ENCODE measurements at places on chromosomes 13 and 19. TPM values are rescaled to one million over a fixed set of nuclear protein-coding genes. Genes with fewer than 3 reads are reported as not detected.

The IRGC gene
- not detected for total RNA-seq

The GPR12 gene
- total RNA-seq: not detected

The CLIP3 gene
- 7.3 TPM for total RNA-seq

The DOCK9 gene
- total RNA-seq: 68.5 TPM

DNA sequence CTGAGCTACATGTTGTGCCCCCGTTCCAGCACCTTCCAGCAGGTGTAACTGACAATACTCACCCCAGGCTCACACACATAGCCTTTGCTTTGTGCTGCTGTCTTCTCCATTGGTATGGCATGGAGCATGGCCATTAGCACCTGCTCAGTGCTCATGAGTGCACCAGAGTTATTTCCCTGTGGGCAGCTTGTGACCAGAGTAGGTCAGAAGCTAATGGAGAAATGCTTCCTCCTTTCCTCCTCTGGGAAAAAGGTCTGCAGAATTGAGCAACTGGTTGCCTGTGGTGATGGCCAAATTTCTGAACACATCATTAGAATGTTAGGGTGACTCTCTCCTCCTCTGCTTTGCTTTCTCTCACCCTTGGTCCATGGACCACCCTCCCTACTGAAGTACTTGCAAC lies 344.5 kb upstream of the TMTC4 start:
- no peaks in the 10 kb centered on the region for H3K4me1 ChIP-seq
- no peak overlapping the region for H3K27ac ChIP-seq
- no peak overlapping the region for H3K4me3 ChIP-seq

GRCh38 chr13:100898431-100898830 lies 223.8 kb upstream of the TMTC4 start:
- no peak overlapping the region for H3K4me3 ChIP-seq
- no peak overlapping the region for H3K27ac ChIP-seq
- DNase-seq: no peak
- no peaks in the 10 kb centered on the region for H3K27me3 ChIP-seq
- no peaks in the 10 kb centered on the region for H3K4me1 ChIP-seq
- H3K36me3 ChIP-seq: no peaks in the 10 kb centered on the region

GRCh38 chr13:90933097-90933826 lies 414.2 kb upstream of the MIR17HG start:
- DNase-seq: no peak
- no peaks in the 10 kb centered on the region for H3K36me3 ChIP-seq

GRCh38 chr19:10430505-10431253 lies 10.3 kb downstream of the PDE4A start:
- peak; percentile 45 for DNase-seq
- H3K4me1 ChIP-seq: peaks cover 25% of the 10 kb centered on the region
- H3K27me3 ChIP-seq: no peaks in the 10 kb centered on the region
- H3K4me3 ChIP-seq: peak overlapping the region; percentile 94
- H3K36me3 ChIP-seq: no peaks in the 10 kb centered on the region
- no peak overlapping the region for H3K27ac ChIP-seq

GRCh38 chr13:109782066-109782822 lies 4.1 kb downstream of the IRS2 start:
- H3K36me3 ChIP-seq: no peaks in the 10 kb centered on the region
- peaks cover 42% of the 10 kb centered on the region for H3K4me1 ChIP-seq
- no peaks in the 10 kb centered on the region for H3K27me3 ChIP-seq
- peak overlapping the region; percentile 98 for H3K27ac ChIP-seq
- DNase-seq: no peak

DNA sequence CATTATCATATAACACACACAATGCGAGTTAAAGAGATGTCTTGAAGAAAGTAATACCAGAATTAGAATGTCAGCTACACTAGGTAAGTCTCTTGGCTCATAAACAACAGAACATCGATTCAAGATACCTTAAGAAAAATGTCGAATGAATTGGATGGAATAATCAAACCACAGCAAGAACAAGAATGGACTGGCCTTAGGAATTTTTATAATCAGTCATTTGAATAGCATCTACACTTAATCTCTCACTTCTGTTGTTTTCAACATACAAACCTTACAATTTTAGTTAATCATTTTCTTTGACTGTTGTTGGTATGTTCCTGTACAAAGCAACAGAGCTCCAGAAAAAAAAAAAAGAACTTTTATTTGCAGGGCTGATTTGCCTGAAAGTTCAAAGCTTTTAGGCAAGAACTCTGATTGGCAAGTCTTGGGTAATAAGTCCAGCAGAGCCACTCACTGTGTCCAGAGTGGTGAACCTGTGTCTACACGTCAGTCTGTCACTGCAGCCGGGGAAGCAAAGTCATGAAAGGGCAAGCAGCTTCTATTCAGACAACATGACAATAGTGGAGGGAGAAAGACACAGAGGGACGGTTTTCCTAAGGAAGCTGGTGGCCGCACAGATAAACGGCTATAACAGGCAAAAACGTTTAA lies 1026.1 kb upstream of the MIR17HG start:
- no peak overlapping the region for H3K4me3 ChIP-seq
- H3K27ac ChIP-seq: no peak overlapping the region

- no peak overlapping the region for H3K4me3 ChIP-seq
- H3K27ac ChIP-seq: no peak overlapping the region
- no peaks in the 10 kb centered on the region for H3K36me3 ChIP-seq
- no peak for DNase-seq
Measured at GRCh38 chr13:112111239-112111857, 44.4 kb downstream of the SOX1 start.

GRCh38 chr13:101875717-101876393 lies 423.4 kb downstream of the ITGBL1 start:
- H3K27me3 ChIP-seq: no peaks in the 10 kb centered on the region
- no peak overlapping the region for H3K4me3 ChIP-seq
- no peak overlapping the region for H3K27ac ChIP-seq
- H3K36me3 ChIP-seq: no peaks in the 10 kb centered on the region
- H3K4me1 ChIP-seq: no peaks in the 10 kb centered on the region
- no peak for DNase-seq

- no peak overlapping the region for H3K27ac ChIP-seq
- no peaks in the 10 kb centered on the region for H3K27me3 ChIP-seq
- DNase-seq: no peak
- no peak overlapping the region for H3K4me3 ChIP-seq
- H3K36me3 ChIP-seq: no peaks in the 10 kb centered on the region
Measured at GRCh38 chr19:3115916-3116602, 19.8 kb upstream of the GNA15 start.

DNA sequence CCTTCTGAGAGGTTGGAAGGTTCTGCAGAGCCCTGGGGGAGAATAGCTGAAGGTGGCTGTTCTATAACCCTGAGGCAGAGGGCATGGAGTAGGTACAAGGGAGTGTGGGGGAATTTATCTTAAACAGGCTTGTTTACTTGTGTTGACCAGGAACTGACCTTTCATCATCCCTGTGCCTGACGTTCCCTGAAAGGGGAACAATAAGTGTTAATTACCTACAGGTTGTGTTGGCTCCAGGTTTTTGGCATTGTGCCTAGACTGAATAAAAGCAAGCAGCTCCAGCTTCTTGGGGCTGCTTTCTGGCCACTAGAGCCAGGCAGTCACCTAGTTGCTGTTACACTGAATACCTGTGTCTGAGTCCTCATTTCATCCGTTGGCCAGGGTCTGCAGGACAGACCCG lies 60.0 kb downstream of the ZNF627 start:
- no peaks in the 10 kb centered on the region for H3K36me3 ChIP-seq
- no peaks in the 10 kb centered on the region for H3K27me3 ChIP-seq
- DNase-seq: no peak
- H3K4me3 ChIP-seq: no peak overlapping the region

DNA sequence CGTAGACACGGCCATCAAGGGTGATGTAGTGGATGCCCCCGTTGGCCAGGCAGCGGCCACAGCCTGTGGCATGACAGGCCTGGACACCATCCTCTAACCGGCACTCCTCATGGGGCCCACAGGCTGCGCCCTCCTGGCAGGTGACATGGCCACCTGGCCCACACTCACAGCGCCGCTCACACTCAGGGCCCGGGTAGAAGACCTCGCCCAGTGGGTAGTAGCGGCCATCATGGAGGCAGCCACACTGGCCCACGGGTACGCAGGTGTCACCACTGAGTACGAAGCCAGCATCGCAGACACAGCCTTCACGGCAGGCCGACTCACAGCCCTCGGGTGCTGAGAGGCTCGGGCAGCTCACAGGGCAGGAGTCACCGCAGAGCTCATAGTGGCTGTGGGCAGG lies 27.2 kb upstream of the FBL start:
- DNase-seq: no peak
- no peaks in the 10 kb centered on the region for H3K4me1 ChIP-seq
- H3K27me3 ChIP-seq: no peaks in the 10 kb centered on the region
- no peak overlapping the region for H3K27ac ChIP-seq
- no peaks in the 10 kb centered on the region for H3K36me3 ChIP-seq
- H3K4me3 ChIP-seq: no peak overlapping the region

DNA sequence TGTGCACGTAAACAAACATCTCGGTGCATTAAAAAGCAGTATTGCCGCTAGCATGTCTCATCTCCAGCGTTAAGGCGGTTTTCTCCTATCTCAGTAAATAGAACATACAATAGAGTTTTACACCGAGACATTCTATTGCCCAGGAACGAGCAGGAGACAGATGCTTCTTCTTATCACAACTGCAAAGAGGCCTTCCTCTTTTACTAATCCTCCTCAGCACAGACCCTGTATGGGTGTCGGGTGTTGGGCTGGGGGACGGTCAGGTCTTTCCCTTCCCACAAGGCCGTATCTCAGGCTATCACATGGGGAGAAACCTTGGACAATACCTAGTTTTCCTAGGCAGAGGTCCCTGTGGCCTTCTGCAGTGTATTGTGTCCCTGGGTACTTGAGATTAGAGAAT lies 21.2 kb downstream of the ZNF233 start:
- no peak for DNase-seq
- H3K27ac ChIP-seq: no peak overlapping the region
- no peaks in the 10 kb centered on the region for H3K4me1 ChIP-seq
- no peak overlapping the region for H3K4me3 ChIP-seq

GRCh38 chr13:40786568-40786996 lies 2.8 kb upstream of the SLC25A15 start:
- peaks cover 10% of the 10 kb centered on the region for H3K4me1 ChIP-seq
- no peak for DNase-seq
- no peak overlapping the region for H3K4me3 ChIP-seq
- H3K27ac ChIP-seq: no peak overlapping the region

DNA sequence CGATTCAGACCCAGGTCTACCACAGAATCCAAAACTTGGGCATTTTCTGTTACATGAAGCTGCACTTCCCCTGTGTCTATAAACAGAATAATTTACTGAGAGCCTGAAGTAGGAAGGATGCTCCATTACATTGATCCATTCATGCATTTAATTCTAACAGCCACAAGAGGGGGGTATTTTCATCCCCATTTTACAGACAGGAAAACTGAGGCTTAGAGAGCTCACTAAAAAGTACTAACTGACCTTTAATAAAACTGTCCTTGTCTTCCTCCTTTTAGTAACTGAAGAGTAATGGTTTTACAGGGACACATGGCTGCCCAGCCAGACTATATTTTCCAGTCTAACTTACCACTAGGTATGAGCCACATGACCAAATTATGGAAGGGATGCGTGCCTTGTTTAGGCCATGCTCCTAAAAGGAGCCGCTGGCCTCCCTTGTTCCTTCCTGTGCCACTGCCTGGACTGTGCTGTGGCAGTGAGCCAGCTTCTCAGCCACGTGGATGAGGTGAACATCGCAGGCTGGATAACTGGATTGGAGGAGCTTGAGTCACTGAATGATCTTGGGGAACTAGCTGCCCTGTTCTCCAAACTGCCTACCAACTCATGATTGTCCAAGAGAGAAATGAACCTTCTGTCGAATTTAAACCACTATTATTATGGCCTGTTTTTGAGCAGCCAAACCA lies 108.3 kb downstream of the DOCK9 start:
- H3K27ac ChIP-seq: no peak overlapping the region
- no peak overlapping the region for H3K4me3 ChIP-seq
- no peaks in the 10 kb centered on the region for H3K4me1 ChIP-seq
- H3K36me3 ChIP-seq: no peaks in the 10 kb centered on the region
- peak; percentile 72 for DNase-seq
- no peaks in the 10 kb centered on the region for H3K27me3 ChIP-seq
